Endothelial cell of coronary artery (primary cell): ENCODE measurements at places on chromosomes 4 and X. TPM values are rescaled to one million over a fixed set of nuclear protein-coding genes. Genes with fewer than 3 reads are reported as not detected.

NPY2R gene
- not detected in 2 replicates for total RNA-seq

CLCN3 gene
- total RNA-seq: 37.2 and 41.6 TPM in 2 replicates

PNMA3 gene
- not detected in 2 replicates for total RNA-seq

FGB gene
- total RNA-seq: not detected in 2 replicates

IGBP1 gene
- 65.5 and 97.0 TPM in 2 replicates for total RNA-seq

PAQR3 gene
- total RNA-seq: 13.6 TPM in 2 replicates

ETDB gene
- not detected in 2 replicates for total RNA-seq

PPP2R2C gene
- 0.09 and 0.66 TPM in 2 replicates for total RNA-seq

TDO2 gene
- not detected in 2 replicates for total RNA-seq

FGF2 gene
- total RNA-seq: 8.1 and 36.0 TPM in 2 replicates
